ENCODE measurements at places on chromosomes 5 and 9. TPM values are rescaled to one million over a fixed set of nuclear protein-coding genes. Genes with fewer than 3 reads are reported as not detected.

RLN2 gene
- 0.41 TPM for polyA plus RNA-seq

IRX4 gene
- 14.6 TPM for polyA plus RNA-seq

LCN9 gene
- polyA plus RNA-seq = not detected

PNPLA7 gene
- polyA plus RNA-seq = 0.17 TPM

GRCh38 chr9:132914924-132915323 is 29.5 kb downstream of the TSC1 start:
- DNase-seq = no peak

DNA sequence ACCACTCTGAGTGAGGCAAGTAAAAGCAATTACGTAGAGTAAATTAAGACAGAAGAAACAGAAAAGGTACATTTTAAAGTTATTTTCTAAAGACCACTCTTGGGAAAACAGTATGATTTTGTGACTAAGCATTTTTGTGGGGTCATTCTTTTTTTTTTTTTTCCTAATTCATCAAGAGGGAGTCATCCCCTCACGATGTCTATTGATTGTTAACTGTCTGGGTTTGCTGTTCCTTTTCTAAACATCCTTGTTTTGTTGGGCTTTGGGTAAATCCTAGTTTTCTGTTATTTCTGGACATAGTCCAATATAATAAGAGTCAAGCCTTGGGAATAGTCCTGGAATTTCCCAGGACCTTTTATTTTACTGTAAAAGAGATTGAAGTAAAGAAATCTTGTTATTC is 63.8 kb downstream of the ANKRD55 start:
- no peak for DNase-seq

DNA sequence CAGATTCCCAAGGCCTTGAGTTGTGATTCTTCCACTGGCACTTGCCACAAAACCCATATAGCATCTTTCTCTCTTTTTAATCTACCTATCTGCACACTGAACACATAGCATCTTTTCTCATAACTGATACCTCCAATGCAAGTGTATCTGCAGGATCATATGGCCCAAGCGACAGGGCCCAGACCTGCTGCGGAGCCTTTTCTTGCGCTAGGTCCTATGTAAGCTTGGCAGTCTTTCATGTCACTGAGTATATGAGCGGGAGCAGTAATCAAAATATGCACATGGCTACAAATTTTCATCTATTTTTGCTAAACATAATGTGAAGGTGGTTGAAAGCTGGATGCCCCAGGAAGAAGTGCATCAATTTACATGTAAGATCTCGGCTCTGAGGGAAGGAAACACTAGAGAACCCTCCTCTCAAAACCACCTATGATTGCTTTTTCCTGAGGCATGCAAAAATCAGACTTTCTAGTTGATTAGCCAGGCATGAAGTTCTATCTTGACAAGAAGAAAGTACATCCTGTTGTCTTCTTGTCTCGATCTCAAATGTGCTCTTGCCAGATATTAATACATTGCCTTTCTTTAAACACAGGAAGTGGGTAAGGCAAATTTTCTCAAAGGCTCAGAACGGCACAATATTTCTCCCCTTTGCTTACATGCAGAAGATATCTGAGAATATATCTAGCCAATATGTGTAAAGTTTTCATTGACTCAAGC is 26.9 kb upstream of the CEMIP2 start:
- DNase-seq = no peak

- DNase-seq = no peak
Measured at GRCh38 chr9:89929673-89930480, 325.1 kb downstream of the GADD45G start.

- DNase-seq = no peak
Measured at GRCh38 chr5:130198927-130199326, 294.7 kb downstream of the CHSY3 start.

GRCh38 chr5:163436515-163436914 is 880 bp upstream of the CCNG1 start:
- DNase-seq = no peak
